ENCODE measurements at places on chromosomes 6 and 20.

DNA sequence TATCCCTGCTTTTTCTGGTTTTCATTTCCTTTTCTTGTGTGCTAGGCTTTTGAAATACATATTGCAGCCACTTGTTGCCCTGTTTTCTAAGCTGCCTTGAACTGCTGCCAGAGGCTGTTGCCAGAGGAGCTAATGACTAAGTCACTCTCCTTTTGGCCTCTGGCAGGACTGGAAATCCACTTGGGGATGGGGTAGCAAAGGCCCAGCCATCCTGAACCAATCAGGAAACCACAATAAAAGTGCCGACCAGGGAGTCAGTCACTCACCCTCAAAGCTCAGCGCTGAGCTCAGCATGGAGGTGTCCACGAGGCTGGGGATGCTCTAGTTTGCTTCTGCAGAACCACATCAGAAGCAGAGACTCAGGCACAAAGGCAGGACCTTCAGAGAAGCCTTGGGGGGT lies 813.0 kb downstream of the DHX35 start:
- DNase-seq = no peak

GRCh38 chr6:137880746-137881521 lies 13.9 kb downstream of the TNFAIP3 start:
- no peak for DNase-seq

- no peak for DNase-seq
Observed at GRCh38 chr6:109449064-109449794, 6.3 kb downstream of the MICAL1 start.

GRCh38 chr20:46058599-46059281 lies 29.7 kb downstream of the SLC12A5 start:
- no peak for DNase-seq

DNA sequence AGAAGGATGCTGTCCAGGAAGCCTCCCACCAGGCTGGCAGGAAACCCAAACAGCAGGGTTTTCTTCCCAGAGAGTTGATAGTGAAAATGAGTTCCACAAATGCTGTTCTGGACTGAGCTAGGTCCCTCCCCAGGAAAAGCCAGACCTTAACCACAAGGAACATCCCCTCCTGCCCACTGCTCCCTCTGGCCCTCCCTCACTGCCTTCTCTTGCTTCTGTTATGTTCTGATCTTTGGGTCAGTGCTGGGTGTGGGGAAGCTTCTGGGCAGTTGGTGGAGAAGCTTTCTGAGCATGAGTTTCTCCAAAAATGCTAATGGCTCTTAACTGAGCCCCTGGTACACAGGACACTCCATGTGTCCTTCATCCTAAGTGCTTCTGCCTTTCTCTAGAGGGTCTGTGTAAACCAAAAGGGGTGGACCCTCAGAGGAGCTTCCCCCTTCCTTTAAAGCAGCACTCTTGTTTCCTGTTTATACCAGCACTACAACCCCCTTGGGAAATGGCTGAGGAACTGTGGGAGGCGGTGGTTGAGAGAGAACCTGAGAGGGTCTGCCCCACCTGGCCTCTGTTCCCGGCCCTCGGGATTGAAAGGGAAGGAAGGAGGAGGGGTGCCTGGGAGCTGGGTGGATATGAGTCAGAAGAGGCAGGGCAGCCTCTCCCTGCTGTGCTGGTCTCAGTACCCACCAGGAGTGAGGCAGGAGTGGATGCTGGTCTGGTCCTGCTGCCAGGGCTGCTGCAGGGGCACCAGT lies 42.0 kb downstream of the CDS2 start:
- DNase-seq = peak; percentile 97

DNA sequence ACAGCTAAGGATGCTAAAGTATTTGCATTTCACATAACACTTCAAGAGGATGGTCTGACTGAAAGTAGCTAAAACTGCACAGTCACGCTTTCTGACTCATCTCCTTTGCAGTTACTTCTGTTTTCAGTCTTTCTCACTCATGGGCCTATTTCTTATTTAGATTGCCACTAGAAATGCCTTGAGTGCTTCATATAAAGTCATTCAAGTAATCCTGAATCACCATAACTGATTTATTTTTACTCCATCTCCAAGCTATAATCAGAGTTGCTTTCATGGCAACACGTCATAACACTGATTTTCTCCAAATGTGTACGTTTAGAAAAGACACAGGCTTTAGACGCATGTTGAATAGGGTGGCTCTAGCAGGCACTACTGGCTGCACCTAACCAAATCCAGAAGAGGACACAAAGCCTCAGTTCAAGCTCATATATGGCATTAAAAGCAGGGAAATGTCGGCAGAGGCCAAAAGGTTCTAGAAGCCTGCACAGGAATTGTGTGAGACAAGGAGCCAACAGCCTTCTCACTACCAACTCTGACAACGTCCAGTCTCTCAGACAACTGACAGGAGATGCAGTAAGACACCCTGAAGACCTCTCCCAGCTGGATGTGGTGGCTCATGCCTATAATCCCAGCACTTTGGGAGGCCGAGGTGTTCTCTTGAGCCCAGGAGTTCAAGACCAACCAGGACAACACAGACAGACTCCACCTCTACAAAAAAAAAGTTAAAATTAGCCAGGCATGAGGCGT lies 64.1 kb upstream of the BEND6 start:
- DNase-seq = no peak

DNA sequence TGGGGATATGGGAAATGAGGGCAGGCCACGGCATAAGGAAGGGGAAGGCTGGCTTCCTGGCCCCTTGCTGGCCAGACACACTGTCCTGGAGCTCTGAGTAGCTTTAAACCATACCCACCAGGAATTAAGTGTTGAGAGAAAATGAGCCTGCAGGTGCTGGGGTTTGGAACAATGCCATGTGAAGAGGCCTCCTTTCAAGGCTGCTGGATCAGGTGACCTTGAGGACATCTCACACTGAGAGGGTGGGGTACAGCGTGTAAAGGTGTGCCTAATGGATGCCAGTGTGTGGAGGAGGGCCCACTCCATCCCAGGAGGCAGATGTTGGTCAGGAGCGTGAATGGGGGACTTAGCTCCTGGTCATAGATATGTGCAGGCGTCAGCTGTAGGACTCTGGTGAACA lies 74.8 kb upstream of the MLN start:
- peak; percentile 68 for DNase-seq

GRCh38 chr6:98343004-98343403 lies 491.4 kb upstream of the POU3F2 start:
- DNase-seq = no peak

- DNase-seq = no peak
Observed at GRCh38 chr6:95093154-95093553, 484.2 kb upstream of the MANEA start.

DNA sequence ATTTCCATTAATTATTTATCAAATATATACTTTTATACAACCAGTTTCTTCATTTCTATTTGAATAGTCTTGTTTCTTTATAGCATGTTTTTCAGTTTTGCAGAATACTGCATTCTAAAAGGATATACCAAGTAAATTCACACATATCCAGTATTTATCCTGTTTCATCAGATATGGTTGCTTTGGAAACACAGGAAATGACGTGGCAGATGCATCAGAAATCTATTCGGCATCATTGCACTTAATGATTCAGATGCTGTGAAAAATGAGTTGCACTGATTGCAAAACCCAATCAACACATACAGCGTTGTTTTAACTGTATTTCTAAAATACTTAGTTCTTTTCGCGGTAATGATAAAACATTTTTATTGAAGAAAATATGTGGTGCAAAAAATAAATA lies 594.9 kb downstream of the CDH26 start:
- DNase-seq = no peak

DNA sequence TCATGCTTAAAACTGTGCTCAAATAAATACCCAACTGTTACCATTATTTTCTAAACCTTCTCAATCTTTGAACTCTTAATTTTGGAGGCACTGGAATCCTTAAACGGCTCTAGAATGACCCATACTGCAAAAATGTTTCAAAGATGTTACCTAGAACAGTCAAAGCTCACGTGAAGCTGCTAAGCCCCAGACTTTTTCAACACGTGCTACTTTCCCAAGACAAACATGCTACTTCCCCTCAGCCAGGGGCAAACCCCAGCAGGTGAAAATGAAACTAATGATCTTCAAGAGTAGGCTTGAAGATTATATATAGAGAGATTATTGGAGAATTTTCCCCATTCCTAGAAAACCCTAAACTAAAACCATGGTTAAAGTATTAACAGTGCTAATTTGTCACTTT lies 28.1 kb downstream of the HUS1B start:
- no peak for DNase-seq

- DNase-seq = no peak
Observed at GRCh38 chr6:158445426-158446085, 114.3 kb upstream of the TMEM181 start.

DNA sequence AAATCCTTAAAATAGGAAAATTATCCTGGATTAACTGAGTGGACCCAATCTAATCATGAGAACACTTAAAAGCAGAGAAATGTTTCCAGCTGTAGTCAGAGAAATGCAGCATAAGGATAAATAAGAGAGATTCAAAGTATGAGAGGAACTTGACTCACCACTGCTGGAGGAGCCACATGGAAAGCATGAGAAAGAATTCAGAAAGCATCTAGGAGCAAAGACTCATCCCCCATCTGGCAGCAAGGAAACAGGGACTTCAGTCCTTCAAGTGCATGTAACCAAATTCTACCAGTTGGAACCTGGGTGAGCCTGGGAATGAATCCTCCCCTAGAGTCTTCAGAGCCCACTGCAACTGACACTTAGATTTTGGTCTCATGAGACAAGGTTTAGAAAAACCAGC lies 33.7 kb downstream of the RNF146 start:
- DNase-seq = peak; percentile 56

DNA sequence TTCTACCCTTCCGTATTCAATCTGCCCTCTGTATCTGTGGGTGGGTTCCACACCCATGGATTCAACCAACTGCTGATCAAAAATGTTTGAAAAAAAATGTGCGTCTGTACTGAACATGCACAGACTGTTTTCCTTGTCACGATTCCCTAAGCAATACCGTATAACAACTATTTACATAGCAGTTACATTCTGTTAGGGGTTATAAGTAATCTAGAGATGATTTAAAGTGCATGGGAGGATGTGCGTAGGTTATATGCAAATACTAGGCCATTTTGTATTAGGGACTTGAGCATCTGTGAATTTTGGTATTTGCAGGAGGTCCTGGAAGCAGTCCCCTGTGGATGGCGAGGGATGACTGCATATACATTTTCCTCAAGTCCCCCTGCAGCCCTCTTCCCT lies 486.9 kb downstream of the PREX1 start:
- no peak for DNase-seq

DNA sequence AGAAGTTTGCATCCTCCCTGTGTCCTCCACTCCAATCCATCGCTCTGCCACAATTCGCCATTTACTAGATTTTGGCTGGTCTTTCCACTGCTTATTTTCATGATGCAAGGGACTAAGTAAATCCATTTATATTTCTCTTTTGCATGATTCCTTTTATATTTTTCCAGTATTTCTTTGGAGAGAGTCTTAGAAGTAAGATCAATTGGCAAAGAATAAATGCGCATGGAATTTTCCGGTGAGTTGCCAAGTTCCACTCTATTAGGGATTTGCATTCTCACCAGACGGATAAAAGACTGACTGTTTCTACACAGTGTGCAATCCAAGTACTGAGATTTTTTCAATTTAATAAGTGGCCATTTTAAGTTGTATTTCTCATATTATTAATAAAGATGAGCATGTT lies 91.7 kb upstream of the PHACTR3 start:
- no peak for DNase-seq

- peak; percentile 96 for DNase-seq
Observed at GRCh38 chr20:62707921-62708521, 615 bp upstream of the NTSR1 start.

- DNase-seq = no peak
Observed at GRCh38 chr6:125097186-125097585, 56.4 kb upstream of the TPD52L1 start.

- no peak for DNase-seq
Observed at GRCh38 chr6:30849903-30850651, 34.2 kb upstream of the DDR1 start.

GRCh38 chr20:20802328-20802727 lies 89.9 kb upstream of the RALGAPA2 start:
- DNase-seq = no peak

DNA sequence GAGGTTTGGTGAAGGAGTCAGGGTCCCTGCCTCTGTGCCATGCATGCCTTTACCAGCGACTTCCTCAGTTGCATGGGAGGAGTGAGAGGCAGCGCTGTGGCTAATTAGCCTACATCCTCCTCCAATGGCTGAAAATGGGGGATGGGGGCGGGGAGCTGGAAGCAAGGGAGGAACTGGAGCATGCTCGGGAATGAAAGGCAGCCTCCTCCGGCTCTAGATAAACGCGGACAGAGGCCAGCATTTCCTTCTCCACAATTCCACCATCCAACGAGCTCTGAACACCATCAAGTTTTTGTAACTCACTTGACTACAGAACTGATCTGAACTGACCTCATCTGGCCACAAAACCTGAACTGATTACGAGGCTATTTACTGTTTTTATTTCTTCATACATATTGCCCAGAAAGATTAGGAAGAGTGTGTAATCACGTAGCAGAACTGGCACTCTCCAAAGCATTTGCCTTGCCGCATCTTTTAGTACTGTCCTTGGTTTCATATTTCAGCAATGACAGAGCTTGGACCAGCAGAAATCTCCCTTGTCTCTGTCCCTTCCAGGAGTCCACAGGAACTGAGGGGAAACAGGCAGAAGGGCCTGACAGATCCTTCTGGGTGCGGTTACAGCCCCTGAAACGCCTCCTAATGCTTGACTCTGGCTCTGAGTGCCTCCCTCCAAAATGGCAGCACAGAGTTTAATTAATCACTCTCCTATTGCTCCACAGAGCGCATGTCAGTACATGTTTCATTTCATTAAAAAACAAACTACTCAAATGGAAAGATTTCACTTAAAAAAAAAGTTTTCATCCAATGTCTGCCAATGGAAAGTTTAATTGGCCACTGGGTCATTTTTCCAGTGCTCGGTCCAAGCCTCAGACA lies 58.2 kb upstream of the TRAF3IP2 start:
- DNase-seq = no peak

DNA sequence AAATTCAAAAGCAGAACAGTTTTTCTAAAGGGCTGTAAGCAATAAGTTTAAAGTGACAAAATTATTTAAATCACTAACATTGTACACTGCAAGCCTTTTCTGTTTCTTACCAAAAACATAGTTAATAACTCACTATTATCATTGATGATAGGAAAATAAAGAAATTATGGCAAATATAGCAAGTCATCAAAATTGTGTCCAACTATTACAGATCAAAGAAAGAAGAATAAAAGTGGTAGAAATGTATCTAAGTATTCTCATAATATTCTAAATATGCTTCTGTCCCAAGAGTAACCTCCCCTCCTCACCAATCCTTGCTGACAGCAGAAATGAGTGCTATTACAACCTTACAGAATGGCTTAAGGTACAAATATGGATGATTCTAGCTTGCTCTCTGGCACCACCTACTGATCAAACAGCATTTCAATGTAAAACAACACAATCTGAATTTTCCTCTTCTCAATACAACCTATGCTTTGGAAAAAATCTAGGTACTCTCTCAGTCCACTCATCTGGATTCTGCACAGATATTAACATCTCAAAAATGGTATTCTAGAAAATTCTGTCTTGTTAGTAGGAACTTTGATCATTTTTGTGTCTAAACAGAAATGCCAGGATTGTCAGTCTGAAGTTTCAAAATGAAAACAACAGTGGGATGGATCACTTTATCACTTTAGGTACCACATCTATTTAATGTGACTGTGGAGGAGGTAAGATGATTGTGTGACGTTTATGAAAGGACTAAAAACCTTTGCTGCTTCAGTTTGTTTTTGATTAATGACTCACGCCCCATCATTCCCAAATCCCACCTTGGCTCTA lies 40.9 kb downstream of the ZFP64 start:
- DNase-seq = peak; percentile 55
